ENCODE measurements at places on chromosomes 5 and 9. TPM values are rescaled to one million over a fixed set of nuclear protein-coding genes. Genes with fewer than 3 reads are reported as not detected.

SAPCD2 gene
- total RNA-seq, result 0.08 TPM

DNA sequence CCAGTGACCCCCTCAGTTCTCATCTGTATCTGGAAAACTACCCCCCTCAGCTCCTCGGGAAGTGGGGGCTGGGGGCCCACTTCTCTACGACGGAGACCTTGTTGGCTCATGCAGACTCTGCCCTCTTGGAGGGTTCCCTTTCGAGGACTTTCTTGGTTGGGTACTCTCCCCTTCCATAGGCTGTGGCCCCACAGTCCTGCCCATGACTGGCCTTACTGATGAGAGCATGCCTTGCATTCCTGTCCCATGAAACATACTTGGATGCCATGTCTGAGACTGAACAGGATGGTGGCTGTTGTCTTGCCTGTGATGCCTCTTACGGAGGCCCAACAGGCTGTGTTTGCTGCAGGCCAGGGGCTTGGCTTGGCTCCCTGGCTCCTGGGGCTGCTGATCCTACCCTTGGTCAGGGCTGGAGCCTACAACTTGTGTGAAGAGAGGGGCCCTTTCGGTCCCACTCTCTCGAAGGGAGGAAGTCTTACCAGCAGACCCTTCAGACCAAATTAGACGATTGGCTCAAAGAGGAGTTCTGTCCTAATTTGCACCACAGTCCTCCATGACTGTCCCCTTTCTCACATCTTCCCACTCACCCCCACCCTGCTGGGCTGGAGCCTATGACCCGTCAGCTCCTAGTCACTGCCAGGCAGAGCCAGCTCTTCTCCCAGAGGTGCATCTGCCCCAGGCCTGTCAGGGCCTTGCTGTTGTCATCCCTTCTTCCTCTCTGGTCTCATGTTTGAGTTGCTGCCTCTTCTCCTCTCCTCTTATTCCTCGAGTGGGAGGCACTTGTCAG lies 109.9 kb downstream of the CACNA1B start:
- no peak for DNase-seq

LEAP2 gene
- 1.9 TPM for total RNA-seq

STC2 gene
- 12.2 TPM for total RNA-seq

GHR gene
- 14.0 TPM for total RNA-seq

AHRR gene
- total RNA-seq, result 0.17 TPM

GRCh38 chr5:151430731-151431130 lies 16.7 kb upstream of the SLC36A1 start:
- no peak for DNase-seq

GRCh38 chr5:87195104-87195591 lies 72.5 kb upstream of the RASA1 start:
- DNase-seq, result no peak

- DNase-seq, result no peak
These were observed 9.5 kb downstream of the ARRDC3 start for GRCh38 chr5:91373600-91373999.

DNA sequence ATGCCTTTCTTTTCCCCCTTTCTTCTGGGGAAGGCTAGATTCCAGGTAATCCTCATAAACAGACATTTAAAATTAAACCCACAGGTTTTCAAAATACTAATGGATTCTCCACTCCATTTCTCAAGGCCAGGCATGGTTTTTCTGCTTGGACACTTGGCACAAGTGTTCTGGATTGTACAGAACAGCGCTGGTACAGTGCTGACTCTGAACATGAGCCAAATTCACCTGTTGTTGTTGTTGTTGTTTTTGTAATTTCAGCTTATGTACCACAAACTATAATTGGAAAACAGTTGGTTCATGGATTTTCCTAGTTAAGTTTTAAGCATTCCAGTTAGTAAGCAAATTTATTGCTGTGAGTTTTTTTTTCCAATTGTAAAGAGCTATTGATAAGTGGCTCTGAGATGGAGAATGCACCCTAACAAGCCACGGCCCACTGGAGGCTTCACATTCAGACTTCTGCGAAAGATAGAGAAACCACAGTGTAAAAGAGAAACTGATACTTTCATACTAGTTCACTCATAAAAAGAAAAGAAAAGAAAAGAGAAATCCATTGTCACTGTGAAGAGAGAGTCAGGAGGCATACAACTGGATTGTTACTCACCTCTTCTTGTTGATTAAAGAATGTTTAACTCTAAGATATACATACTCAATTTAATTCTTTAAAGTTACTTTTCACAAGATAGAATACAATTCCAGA lies 16.2 kb upstream of the ITGA1 start:
- DNase-seq, result no peak

GRCh38 chr5:72107131-72107900 lies at the start of gene MAP1B:
MAP1B (plus strand) TSS chr5:72107475; CDS start chr5:72107532, 57 bp downstream.
- peak; percentile 86 for DNase-seq

GRCh38 chr5:142466195-142466971 lies 141.6 kb upstream of the SPRY4 start:
- no peak for DNase-seq

- no peak for DNase-seq
These were observed 236.3 kb upstream of the SEMA6A start for GRCh38 chr5:116810951-116811350.

DNA sequence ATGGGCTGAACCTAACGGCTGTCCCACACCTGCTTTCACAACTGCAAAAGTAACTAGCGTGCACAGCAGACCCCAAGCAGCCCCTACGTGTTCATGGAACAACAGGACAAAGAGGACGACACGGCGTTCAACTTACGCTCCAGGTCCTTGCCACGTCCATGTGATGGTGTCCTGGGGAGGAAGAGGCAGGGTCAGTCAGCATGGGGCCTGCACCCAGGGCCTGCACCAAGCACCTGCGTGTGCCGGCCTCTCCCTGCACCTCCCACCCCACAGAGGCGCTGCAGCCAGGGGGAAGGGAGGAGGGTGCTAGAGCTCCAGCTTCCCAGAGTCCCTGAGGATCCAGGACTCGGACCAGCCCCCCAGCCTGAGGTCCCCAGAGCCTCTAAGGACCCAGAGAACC lies 35.6 kb upstream of the SLC6A3 start:
- DNase-seq, result no peak

Measured in right cardiac atrium (tissue), 5 donors.